ENCODE measurements at places on chromosomes 5 and 9. TPM values are rescaled to one million over a fixed set of nuclear protein-coding genes. Genes with fewer than 3 reads are reported as not detected.

The ZER1 gene
- 51.8 TPM for polyA plus RNA-seq

The TEX48 gene
- polyA plus RNA-seq, result not detected

The LRRC70 gene
- polyA plus RNA-seq, result 5.4 TPM

The IL9 gene
- not detected for polyA plus RNA-seq

The IFNW1 gene
- polyA plus RNA-seq, result not detected

The UBQLN1 gene
- polyA plus RNA-seq, result 60.4 TPM

The IL31RA gene
- not detected for polyA plus RNA-seq

The SHOC1 gene
- 0.05 TPM for polyA plus RNA-seq

The SPATA31E1 gene
- polyA plus RNA-seq, result 0.04 TPM

The NSD1 gene
- polyA plus RNA-seq, result 14.7 TPM

The SPINK4 gene
- polyA plus RNA-seq, result 2.6 TPM

The RASEF gene
- 1.3 TPM for polyA plus RNA-seq

The SCGB3A2 gene
- not detected for polyA plus RNA-seq

The FOXD4 gene
- polyA plus RNA-seq, result 0.19 TPM

The PCDHB8 gene
- polyA plus RNA-seq, result 1.0 TPM

The NRARP gene
- 6.5 TPM for polyA plus RNA-seq

The PCDHGA5 gene
- 2.6 TPM for polyA plus RNA-seq

The TPPP gene
- 17.5 TPM for polyA plus RNA-seq

The FAM221B gene
- polyA plus RNA-seq, result not detected

Measured in urinary bladder (tissue), 4 donors.